ENCODE measurements at places on chromosomes 2 and 18.

DNA sequence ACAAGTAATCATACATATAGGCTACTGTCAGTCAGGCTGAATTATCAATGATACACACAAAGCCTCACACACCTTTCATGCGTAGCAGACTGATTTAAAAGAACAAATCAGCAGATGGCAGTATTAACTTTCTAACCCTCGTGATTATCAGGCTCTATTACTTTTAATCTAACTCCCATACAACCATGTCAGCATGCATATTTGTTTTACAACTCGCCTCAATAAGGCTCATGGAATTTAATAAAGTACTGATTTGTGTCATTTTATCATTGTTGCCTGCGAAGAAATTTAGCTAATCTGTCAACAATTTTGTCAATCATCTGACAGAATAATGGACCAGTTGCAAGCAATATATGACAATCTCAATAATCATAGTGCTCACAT is 82.8 kb downstream of the SLC25A12 start:
- DNase-seq = peak; percentile 25

DNA sequence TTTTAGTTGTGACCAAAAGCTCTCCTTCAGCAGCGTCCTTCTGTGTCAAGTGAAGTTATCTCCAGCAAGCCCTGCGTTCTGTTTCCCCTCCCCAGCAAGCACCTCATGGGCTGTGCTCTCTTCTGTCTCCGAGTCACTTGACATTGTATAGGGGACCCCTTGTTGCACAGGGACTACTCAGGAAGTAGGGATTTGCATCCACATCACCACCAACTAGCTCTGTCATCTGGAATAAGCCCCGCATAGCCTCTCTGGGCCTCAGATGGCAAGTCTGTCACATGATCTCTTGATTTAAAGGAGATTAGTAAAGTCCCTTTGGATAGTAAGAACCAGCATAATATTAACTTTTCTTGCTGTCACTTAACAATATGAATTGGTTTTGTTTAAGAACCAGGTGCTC is 32.0 kb upstream of the STPG4 start:
- no peak for DNase-seq

DNA sequence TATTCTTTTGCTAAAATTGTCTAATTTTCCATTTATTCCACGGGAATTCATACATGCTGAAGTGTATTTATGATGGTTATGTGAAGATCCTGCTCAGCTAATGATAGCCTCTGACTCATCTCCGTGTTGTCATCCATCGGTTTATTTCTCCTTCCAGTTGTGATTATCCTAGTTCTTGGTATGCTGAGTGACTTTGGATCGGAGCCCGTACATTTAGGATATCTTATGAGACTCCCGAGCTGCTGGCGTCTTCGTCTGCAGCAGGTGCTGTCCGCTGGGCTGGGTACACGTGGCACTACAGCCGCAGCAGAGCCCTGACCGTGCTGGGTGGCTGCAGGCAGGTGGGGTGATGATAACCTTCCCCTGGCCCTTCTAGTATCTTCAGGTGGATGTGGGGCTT is 40.1 kb upstream of the GALR1 start:
- no peak for DNase-seq

GRCh38 chr18:57113799-57114420 is 33.0 kb upstream of the BOD1L2 start:
- peak; percentile 1 for DNase-seq

Measured in muscle of arm (tissue), 14 donors.